ENCODE measurements at places on chromosomes 1 and 21.
A peak's percentile ranks its signal among the peaks of the same experiment; 100 is the strongest.

GRCh38 chr1:7389906-7390603 is 381.0 kb upstream of the VAMP3 start:
- no peak for DNase-seq

DNA sequence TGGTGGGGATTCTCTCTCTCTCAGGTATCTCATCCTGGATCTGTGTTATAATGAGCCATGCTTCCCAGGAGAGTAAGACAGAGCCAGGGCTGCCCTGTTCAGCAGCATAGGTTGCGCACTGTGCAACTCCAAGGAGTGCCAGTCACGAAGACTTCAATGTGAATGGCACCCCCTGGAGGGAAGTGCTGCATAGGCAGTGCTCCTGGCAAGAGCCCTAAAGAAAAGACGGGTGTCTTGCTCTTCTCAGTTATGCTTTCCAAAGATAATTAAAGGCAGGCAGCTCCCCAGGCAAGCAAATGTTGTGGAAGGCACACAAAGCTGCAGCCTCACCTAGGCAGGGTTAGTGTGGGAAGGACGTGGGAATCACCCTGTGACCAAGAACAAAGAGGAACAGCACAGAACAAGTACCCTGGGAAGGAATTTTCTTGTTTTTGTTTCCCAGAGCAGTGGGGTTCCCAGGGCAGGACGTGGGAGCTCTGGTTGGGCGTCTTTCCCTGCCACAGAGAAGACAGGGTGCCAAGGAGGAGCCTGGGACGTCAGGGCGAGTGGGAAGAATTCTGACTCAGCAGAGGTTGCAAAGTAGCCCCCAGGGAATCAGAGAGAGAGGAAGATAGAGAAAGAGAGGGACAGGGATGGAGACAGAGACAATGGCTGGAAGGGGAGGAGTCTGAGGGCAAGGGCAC is 120.9 kb downstream of the KCNN3 start:
- peak; percentile 16 for DNase-seq

GRCh38 chr21:34766862-34767261 is 98.1 kb downstream of the CLIC6 start:
- no peak for DNase-seq

DNA sequence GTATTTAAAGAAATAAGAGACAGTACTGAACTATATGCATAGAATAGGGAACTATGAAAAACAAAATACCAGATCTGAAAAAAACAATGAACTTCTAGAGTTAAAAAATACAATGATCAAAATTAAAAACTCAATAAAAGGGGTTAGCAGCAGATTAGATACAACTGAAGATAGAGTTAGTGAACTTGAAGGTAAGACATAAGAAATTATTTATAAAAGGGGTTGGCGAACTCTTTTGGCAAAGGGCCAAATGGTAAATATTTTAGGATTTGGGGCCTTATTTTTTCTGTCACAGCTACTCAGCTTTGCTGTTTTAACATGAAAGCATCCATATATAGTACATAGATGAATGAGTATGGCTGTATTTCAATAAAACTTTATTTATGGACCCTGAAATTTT is 111.4 kb downstream of the ST3GAL3 start:
- DNase-seq: no peak

- no peak for DNase-seq
These were observed 77.9 kb downstream of the ADARB1 start for GRCh38 chr21:45152265-45152746.

DNA sequence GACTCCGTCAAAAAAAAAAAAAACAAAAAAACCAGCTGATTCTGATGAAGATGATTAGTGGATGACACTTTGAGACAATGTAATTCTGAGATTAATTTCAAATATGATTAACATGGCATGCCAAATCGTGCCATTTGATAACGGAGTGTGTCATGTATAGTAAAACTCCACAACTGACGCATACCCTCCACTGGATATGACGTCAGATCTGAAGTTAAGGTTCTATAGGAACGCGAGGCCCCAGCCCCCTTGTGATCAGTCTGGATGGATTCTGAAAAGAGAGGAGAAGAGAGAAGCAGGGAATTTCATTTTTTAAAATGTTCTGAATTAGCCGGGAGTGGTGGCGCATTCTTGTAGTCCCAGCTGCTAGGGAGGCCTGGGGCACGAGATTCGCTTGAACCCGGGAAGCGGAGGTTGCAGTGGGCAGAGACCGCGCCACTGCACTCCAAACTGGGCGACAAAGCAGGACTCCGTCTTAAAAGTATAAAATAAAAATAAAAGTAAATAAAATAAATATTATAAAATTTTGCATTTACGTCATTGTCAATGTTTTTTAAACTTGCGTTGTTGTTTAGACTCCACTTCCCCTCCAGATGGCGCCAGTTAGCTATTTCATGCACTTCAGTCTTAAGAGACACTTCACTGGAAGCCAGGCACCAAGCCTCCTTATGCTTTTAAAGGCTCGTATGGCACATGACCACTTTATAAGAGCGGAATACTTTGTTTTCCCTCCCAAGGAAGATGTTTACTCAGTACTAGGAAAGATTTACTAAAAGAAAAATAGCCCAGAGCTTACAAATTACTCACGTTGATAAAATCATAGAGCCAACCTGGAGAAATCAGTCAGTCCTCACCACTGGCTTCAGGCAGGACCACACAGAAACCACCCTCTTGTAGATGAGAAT is 65.5 kb downstream of the UBE2U start:
- peak; percentile 68 for DNase-seq

DNA sequence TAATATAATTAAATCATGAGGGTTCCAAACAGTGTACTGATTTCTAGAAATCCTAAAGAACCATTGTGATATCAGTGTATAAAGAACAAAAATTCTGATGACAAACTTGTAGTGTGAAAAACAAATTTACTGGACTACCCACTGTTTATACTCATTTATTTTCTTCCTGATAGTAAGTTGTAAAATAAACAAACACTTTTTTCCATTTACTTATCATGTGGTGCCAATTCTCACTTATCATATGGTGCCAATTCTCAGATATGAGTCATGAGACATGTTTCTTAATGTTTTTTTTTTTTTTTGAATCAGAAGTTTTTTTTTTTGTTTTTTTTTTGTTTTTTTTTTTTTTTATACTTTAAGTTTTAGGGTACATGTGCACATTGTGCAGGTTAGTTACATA is 137.7 kb downstream of the LEPR start:
- DNase-seq: no peak

DNA sequence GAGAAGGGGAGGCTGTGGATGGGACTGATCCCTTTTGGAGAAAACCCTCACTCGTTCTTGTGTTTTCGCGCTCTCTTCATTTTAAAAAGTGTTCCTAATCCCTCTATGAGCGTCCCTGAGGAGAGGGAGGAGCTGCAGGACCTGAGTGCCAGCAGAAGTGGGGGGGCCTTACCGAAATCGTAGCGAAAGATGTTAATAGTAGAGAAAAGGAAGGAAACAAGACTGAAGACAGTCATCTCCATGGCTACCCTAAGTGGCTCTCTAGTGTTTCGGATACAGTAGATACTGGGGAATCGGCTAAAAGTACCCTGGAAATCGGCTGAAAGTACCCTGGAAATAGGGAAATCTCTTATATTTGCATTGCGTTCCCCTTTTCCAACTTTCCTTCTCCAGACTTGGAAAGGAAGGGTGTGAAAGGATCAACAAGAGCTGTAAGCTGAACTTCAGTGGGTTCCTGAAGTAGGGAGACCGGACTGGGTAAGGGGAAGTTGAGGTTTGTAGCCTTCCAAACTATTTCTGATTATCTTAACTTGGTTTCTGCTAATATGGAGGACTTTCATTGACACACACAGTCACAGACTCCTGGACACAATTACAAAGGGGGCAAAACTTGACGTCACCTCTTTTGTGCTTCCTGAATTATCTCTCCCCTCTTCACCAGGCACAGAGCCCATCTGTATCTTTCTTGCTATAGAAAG is 486 bp upstream of the DSTYK start:
- DNase-seq: no peak

- DNase-seq: peak; percentile 43
These were observed 1.3 kb downstream of the AHDC1 start for GRCh38 chr1:27602462-27603308.

- no peak for DNase-seq
These were observed 98.2 kb downstream of the TNFSF18 start for GRCh38 chr1:172952516-172952915.

- DNase-seq: no peak
These were observed 798 bp downstream of the PMF1 start for GRCh38 chr1:156213644-156213966.

- DNase-seq: no peak
These were observed 90.0 kb upstream of the HNRNPU start for GRCh38 chr1:244954359-244954758.

- DNase-seq: no peak
These were observed 807.1 kb upstream of the PRMT6 start for GRCh38 chr1:106249365-106249764.

- no peak for DNase-seq
These were observed 272.1 kb downstream of the TRABD2B start for GRCh38 chr1:47725000-47725473.

GRCh38 chr1:190244406-190244805 is 233.3 kb downstream of the BRINP3 start:
- no peak for DNase-seq

DNA sequence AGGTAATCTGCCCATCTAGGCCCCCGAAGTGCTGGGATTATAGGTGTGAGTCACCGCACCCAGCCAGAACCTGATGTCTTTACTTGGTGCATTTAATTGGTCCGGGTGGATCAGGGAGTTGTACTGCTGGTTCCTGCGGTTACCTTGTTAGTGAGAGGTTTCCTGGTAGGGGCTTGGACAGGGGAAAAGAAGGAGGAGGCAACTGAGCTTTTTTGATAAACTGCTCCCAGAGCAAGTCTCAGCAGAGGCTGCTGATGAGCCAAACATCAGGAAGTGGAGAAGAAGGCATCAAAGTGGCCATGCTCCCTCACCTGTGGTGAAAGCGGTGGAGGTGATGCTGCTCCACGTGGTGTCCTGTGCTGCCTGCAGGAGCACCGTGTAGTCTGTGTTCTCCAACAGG is 161.5 kb upstream of the KIAA0040 start:
- DNase-seq: no peak

DNA sequence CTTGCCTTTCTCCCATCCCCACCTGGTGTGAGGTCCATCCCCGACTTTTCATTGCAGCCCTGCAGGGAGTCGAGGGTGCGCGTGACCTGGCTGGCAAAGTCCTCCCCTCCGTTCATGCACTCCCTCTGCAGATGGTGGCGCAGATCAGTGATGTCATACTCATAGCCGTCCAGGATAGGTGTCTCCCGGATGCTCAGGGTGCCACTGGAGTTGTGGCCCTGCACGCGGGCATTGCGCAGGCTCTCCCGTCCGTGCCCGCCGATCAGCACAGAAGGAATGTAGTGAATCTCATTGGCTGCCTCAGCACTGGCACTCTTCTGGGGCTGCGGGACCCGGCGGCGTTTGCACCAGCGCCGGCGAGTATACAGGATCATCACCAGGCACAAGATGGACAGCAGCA is 132.1 kb downstream of the ASTN1 start:
- DNase-seq: no peak

DNA sequence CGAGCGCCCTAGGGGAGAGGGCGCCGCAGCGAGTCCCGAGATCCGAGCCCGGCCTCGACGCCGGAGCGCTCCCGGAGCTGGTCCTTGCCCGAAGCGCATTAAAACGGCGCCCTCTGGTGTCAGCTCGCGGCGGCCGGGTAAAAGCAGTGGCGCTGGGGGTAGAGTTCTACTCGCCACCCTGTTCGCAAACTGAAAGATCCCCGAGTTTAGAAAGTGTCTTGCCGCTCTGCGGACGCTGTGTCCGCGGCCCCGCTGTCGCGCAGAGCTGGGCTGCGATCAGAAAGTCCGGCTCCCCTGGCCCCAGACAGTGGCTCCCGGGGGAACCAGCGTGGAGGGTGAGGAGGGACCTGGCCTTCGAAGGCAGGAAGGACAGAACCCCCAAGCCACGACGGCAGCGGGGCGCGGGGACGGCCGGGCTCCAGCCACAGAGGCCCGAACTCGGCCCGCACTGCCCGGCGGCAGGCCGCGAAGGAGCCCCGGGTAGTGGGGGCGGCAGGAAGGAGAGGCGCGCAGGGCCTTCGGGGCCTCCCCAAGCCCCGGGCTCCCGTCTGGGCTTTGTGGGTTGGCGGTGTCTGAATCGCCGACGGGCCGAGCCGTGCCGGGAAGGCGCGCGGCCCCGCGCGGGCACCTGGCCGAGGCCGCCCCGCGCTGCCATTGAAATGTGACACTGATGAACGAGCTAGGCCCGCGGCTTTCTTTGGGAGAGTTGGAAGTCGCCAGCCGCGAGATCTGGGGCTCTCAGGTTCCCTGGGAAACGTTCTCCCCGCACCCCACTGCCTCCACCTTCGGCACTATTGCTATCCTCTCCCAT is 39.1 kb upstream of the NFIA start:
- peak; percentile 60 for DNase-seq

GRCh38 chr1:99228153-99228552 is 36.1 kb upstream of the PLPPR4 start:
- DNase-seq: no peak

DNA sequence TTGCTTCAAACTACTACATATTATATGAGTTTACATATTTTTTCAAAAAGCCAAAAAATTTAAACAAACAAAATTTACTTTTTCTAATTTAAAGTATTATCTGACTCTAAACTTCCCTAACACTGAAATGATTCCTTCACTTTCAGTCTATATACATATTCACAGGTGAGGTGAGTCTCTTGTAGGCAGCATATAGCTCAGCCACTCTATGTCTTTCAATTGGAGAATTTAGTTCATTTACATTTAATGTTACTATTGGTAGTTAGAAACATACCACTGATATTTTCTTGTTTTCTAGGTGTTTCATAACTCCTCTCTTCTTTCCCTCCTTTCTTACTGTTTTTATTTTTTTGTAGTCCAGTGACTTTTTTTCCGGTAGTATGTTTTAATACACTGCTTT is 387.1 kb downstream of the MRPL39 start:
- DNase-seq: no peak

DNA sequence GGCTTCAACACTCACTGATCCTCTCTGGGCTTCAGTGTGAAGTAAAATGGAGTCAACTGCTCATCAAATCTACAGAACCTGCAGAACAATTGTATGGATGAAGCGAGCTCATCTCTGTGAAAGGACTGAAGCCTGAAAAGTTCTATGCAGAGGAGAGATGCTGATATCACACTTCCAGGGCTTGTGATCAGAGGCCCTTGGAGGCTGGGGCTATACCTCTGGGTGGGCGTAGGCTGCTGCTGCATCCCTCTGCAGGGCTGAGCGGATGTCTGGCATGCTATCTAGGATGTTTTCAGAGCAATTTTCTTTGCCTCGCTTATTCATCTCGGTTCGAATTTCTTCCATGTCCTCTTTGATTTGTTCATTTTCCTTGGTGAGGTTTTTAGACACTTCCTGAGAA is 17.6 kb downstream of the OLFML2B start:
- DNase-seq: no peak

GRCh38 chr1:220410611-220411010 is 117.3 kb upstream of the MARK1 start:
- DNase-seq: no peak
